ENCODE measurements at places on chromosomes 1 and 21.

- no peak for DNase-seq
Measured at GRCh38 chr1:201460814-201461644, 8.0 kb downstream of the PHLDA3 start.

DNA sequence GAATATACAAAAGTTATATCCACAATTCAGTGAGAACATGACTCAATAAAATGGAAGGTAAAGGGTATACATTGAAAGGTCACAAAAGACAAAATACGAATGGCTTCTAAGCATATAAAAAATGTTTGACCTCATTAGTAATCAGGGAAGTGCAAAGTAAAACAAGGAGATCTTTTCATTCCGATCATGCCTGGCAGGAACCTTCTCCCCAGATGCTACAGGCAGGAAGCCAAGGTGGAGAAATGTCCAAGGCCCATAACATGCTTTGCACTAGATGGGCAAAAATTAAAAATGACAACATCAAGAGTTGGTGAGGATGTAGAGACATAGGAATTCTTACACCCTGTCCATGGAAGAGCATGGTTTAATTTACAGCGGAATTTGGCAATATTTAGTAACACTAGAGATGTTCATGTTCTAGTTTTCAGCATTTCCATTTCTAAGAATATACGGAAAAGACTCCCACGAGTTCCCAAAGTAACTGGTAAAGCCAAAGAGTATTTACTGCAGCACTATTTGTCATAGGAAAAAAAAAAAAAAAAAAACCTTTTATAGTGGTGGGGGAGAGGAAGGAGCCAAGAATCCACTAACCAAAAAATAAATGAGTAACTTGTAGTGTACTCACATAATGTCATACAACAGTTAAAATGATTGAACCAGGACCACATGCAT lies 184.5 kb upstream of the KAZN start:
- DNase-seq, result no peak

DNA sequence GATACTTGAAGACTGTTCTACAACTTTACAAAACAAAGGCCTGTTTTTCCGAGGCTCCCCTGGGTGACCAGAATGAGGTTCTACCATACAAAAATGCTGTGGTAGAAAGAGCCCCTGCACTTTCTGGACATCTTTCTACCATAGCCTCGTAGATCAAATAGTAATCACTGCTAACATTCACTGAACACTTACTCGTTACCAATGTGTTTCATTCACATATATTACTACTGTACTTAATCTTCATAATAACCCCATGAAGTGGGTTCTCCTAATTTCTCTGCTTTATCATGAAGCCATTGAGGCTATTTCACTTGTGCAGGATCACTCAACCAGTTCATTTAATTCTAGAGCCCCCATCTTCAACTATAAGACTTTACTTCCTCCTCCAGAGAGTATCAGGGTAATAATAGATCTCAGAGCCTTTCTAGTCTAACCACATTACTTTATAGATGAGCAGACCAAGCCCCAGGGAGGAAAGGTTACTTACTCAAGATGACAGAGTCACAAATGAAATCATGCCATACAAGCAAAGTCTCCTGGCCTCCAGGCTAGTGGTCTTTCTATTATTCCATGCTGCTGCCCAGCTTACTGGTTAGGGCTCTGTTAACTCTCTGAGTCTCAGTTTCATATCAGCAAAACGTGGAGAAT lies 46.7 kb upstream of the OSBPL9 start:
- peak; percentile 35 for DNase-seq

GRCh38 chr1:186236921-186237320 lies 138.1 kb downstream of the TPR start:
- DNase-seq, result no peak

- no peak for DNase-seq
Measured at GRCh38 chr21:38228115-38228514, 28.7 kb upstream of the KCNJ15 start.
